Pulmonary artery endothelial cell (primary cell): ENCODE measurements at places on chromosomes 5 and 9. TPM values are rescaled to one million over a fixed set of nuclear protein-coding genes. Genes with fewer than 3 reads are reported as not detected.

Gene RMRP
- total RNA-seq: 22,365 and 32,732 TPM in 2 replicates

Gene GPX3
- total RNA-seq: 6.3 and 8.5 TPM in 2 replicates

Gene FBP1
- total RNA-seq: 0.95 and 1.5 TPM in 2 replicates

Gene VCP
- total RNA-seq: 684 and 811 TPM in 2 replicates

Gene OSMR
- 14.6 and 17.0 TPM in 2 replicates for total RNA-seq

Gene PKD2L2
- not detected in 2 replicates for total RNA-seq

- no peak for DNase-seq
These were observed 62.5 kb downstream of the NFIB start for GRCh38 chr9:14251154-14252071.

DNA sequence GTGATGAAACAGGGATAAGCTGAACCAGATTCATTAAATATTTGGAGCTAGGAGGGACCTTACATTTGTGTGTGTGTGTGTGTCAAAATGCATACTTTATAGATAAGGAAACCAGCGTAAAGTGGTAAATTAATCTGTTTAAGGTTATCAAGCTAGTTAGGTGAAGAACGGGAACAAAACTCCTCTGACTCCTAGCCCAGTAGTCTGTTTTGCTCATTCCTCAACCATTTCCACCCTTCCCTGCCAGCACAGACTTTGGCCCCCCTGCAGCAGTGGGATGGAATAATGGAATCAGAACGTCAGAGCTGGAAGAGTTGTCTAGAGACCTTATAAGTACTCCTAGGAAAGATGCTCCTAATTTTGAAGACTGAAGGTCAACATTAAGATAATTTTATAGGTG, 6.5 kb downstream of the AGXT2 start:
- DNase-seq: no peak

GRCh38 chr5:79021753-79022152, 36.6 kb upstream of the ARSB start:
- DNase-seq: no peak

DNA sequence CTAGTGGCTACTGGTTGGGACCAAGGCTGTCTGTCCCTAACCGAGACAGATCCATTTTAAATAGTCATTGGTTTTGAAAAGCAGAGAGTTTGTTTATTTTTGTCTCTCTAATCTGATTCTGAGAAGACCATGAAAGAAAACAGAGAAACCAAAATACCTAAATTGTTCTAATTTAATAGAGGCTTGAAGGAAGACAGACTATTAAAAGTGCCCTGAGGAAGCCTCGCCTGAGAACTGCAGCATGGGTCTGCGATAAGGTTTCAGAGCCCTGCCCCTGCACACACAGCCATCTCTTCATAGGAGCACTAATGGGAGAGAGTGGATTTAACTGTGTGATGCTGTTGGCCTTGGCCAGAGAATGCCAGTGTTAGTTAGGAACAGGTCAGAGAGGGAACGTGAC, 175.5 kb upstream of the SV2C start:
- no peak for DNase-seq

- no peak for DNase-seq
These were observed 1.1 kb upstream of the ARSI start for GRCh38 chr5:150303660-150304386.

DNA sequence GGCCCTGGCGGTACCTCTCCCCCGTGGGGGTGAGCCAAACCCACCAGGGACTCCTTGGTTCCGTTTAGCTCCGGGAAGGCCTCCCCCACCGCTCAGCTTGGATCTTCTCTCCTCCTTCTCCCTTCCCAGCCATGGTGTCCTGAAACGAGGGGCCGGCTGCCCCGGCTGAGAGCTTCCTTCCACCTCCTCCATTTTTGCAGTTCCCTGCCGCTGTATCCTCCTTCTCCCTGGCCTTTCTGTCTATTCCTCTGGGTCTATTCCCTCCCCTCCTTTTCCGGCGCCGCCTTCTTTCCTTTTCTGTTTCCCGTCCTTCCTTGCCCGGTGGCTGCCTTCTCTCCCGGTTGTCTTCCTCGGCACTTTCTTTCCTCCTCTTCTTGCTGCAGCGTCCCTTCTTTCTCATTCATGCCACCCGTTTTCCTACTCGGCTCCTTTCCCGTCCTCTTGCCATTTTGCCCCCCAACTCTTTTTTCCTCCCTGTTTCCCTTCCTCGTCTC, 110.4 kb downstream of the LIFR start:
- DNase-seq: no peak

- DNase-seq: no peak
These were observed 226.4 kb downstream of the DCP2 start for GRCh38 chr5:113202746-113203716.

- DNase-seq: no peak
These were observed 2.0 kb downstream of the SNCAIP start for GRCh38 chr5:122314036-122314435.

DNA sequence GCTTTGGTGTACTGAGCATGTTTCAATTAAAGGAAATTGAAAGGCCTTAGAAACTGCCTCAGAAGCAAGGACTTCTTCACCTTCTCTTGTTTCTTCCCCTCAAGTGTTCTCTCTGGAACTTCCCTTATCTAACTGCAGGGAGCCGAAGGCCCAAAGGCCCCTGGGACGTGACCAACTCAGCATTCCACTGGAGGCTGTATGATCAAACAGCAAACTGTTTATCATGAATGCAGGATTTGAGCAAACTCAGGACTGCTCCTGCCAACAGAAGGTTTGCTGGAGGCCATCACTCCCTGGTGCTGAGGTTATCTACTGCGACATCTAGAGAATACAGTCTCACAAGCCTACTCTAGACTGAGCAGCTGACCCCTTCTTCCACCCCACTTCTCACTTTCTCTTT, 4.8 kb upstream of the CDH10 start:
- no peak for DNase-seq

GRCh38 chr9:94534901-94535300, 20.0 kb upstream of the PCAT7 start:
- no peak for DNase-seq

GRCh38 chr5:88666761-88667495, 216.1 kb downstream of the MEF2C start:
- DNase-seq: no peak

DNA sequence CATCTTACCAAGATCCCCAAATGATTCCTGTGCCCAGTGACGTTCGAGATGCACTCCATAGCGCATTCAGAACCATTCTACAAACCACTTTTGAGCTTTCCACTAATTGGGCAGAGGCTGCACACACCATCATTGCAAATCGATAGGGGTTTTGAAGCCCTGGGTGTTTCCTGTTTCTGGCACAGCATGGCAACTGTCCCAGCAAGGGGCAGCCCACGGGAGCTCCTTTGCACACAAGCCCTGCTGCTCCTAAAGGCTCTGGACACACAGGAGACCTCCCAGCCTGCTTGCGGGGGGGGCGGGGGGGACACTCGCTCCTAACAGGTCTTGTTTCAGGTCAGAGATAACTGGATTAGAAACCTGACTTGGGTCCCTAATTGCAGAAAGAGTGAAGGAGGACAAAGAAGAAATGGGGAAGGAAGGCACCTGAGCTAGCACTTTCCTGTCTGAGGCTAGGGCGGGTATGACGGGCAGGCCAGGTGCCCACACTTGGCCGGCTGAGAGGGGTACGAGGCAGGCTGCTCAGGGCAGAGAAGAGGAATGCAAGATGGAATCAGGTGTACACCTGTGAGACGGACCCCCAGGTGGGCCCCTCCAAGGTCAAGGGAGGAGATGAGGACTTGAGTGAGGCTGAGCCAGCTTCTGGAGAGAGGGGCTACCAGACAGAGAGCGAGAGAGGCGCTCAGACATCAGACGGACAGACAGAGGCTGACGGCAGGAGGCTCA, 820 bp downstream of the FBP1 start:
- no peak for DNase-seq

GRCh38 chr9:125902831-125903512, 155.8 kb downstream of the PBX3 start:
- no peak for DNase-seq

DNA sequence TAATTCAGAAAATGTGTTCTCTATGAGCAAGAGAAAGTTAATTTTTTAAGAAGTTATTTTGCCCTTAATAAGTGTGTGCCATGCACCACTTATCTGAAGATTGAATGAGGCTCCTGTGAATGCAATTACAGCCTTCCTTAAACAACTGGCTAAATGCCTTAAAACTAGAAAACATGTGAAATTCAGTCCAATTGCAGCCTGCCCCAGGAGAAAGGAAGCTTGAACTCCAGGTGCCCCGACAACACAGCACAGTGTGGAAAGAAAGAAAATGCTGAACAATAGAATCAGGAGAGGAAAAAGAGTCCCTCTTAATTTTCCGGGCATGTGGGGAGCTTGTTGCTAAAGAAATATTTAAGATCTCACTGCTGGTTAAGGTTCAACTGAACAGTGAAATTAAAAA, 8.8 kb downstream of the LHFPL2 start:
- peak; percentile 56 for DNase-seq

GRCh38 chr5:43429706-43430105, 17.5 kb upstream of the CCL28 start:
- no peak for DNase-seq

- DNase-seq: no peak
These were observed 52.0 kb downstream of the PJA2 start for GRCh38 chr5:109357807-109358206.

- DNase-seq: peak; percentile 7
These were observed 36.6 kb upstream of the FBXL7 start for GRCh38 chr5:15463231-15463980.

- DNase-seq: peak; percentile 30
These were observed 51.2 kb upstream of the TESK1 start for GRCh38 chr9:35553670-35554543.

GRCh38 chr5:172830275-172830799, 3.7 kb upstream of the ERGIC1 start:
- no peak for DNase-seq
